ENCODE measurements at places on chromosomes 3 and 15. TPM values are rescaled to one million over a fixed set of nuclear protein-coding genes. Genes with fewer than 3 reads are reported as not detected.

GABRR3 gene
- not detected for total RNA-seq

MYO5C gene
- total RNA-seq, result 0.19 TPM

LDHAL6B gene
- not detected for total RNA-seq

CIB2 gene
- 1.9 TPM for total RNA-seq

GP5 gene
- total RNA-seq, result 0.62 TPM

HTR3E gene
- total RNA-seq, result not detected

GRM7 gene
- not detected for total RNA-seq

PROK2 gene
- not detected for total RNA-seq

REC114 gene
- not detected for total RNA-seq

DNA sequence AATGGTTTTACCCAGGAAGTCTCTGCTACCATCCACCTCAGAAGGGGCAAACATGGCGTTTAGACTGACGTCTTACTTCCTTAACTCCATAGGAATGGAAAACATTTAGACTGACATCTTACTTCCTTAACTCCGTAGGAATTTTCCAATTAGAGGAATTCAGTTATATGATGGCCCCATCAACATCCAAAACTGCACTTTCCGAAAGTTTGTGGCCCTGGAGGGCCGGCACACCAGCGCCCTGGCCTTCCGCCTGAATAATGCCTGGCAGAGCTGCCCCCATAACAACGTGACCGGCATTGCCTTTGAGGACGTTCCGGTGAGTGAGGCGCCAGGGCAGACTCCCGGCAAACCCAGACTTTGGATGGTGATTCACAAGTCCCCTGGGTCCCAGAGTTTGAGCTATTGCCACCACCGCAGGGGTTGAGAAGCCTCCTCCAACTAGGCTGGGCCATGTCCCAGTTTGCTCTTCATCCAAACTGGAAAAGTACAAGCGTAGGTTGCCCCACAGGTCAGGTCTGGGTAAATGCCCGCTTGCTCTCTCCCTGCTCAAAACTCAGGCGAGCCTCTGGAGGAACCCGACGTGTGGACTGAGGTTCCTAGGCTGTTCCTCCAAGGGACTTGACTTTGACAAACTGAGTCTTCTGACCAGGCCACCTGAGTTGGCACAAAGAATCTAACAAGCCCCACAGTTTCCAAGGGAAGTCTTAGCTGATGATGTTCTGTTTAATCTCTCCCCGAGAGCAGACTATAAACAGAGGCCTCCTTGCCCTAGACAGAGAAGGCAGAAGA, 57.7 kb downstream of the MESD start:
- DNase-seq, result no peak

- DNase-seq, result peak; percentile 6
Measured at GRCh38 chr3:112734171-112734570, 93.2 kb upstream of the CCDC80 start.

DNA sequence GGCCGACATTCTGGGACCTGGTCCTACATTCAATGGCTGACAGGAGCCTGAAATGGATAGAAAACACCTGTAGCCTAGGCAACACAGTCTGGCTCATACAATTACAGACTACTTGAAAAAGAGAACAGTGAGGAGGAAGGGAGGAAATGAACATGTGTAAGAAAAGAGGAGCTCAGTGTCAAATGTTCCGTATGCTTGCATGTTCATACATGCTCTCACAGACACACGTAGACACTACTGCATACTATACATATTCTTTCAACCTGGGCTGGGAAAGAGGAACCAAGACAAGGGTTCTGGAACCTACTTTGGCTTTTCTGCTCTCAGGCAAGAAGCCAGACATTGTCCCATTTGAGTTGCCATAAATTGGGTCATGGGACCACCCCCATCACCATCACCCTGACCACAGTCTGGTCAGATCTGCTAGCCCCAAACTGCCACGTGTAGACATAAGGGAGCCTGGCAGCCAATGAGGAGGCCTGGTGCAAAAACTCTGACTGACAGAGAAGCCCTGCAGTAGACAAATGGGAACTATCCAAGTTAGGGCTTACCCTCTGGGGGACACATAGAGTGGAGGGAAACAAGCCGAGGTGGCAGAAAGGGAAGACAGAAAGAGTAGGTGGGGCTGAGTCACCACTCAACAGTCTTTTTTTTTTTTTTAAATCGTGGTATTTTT, 310.0 kb downstream of the SHQ1 start:
- peak; percentile 37 for DNase-seq

DNA sequence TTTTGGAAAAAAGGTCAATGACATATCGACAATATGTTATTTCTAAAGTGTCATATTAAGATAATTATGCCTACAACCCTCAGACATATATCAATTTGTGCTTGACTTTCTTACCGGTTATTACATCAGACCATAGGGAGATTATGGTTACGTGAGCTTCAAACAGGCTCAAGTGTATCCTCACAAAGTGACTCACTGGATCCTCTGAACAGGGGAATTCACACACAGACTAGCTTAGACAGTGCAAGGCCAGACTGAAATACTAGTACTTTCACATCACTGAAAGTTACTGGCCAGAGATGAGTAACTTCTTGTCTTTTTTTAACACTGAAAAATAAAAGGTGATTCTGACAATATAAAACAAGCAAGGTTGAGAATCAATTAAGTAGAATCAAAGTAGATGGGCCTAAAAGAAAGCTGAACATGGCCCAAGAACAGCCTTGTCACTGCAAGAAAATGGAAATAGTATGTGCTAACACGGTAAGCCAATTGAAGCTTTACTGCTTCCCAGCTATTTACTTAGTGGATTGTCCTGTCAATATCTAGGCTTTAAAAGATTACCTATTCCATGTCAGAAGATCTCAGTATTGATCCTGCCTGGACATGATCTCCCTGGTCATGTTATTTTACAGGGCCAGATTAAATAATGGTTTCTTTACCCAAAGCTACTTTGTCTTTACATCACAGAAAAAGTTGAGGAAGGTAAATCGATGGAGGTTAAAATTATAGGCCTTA, 848.6 kb downstream of the ROBO1 start:
- DNase-seq, result no peak

GRCh38 chr3:11244121-11244677, 28.0 kb upstream of the ATG7 start:
- no peak for DNase-seq

DNA sequence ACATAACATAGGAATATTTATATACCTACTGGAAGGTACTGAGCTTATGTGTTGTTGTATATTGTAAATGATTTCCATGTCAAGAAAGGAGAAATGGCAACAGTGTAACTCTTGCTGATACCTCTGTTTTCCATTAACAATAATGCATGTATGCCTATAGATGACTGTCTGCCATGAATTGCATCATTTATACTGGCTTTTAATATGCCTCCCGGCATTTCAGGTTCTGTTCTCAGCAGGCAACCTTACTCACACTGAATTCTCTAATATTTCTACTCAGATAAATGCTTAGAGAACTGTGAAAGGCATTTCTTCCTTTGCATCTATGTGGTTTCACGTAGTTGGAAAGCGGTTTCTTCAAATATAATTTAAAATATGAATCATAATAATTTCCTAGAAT, 41.8 kb downstream of the LEKR1 start:
- no peak for DNase-seq

- DNase-seq, result no peak
Measured at GRCh38 chr3:167650459-167650858, 3.3 kb downstream of the WDR49 start.

DNA sequence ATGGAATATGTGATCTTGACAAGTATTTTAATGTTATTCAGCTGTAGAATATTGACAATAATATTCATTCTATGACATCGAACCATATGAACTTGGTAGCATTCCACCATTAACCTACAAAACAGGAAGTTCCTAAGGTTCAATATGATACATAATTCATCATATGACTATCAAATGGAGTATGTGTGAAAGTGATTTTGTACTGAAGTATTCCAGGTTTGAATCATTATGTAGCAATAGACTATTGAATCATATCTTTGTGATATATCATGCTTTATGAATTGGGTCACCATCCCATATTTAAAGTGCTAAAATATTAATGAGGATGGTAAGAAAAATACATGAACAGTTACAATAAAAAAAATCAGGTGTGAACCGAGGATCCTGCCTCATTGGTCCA, 95.1 kb downstream of the TP63 start:
- DNase-seq, result no peak

GRCh38 chr15:90259524-90259923, 5.9 kb upstream of the NGRN start:
- DNase-seq, result no peak

DNA sequence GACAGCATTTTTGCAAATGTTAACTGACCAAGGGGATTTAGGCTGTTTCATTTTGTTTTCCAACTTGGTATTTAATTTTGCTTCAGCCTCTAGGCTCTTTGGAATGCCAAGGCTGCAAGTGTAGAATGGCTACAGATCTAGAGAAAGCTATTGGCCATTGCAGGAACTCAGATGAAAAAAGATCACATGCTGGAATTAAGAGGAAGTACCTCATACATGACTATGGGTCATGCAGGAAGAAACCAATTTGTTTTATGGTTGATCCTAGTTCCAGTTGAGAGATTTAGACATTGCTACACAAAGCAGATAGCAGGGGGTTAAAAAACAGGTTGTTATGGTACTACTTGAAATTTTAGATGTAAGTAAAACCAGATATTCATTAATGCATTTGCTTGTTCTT, 12.7 kb upstream of the CLDN16 start:
- no peak for DNase-seq

DNA sequence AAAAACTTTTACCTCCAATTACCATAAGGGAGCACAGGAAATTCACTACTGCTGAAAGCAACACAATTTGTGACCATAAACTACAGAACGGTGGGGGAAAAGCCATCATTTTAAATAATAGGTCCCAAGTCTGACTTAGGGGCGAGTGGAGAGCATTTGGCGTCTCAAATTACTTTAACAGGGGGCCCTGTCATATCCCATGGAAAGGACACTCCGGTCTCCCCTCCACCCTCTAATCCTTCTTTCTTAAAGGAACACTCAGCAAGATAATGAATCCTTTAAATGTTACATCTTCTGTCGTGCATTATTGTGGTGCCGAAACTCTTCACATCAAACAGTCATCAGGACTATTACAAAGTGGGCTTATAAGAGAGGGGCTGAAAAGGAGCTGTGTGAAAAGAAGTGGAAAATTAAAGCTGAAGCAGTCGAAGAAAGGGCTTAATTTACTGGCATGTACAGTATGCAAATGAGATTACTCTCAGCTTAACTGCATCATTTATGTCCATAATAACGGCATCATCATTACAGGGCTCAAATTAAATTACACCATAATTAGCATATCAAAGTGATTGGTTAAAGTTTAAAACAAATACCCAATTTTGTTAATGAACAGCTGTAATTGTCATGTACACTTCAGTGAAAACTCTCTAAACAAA, 342.2 kb downstream of the FOXP1 start:
- no peak for DNase-seq

GRCh38 chr3:136296960-136297359, 46.8 kb downstream of the PCCB start:
- no peak for DNase-seq

- no peak for DNase-seq
Measured at GRCh38 chr3:131582438-131582837, 79.7 kb upstream of the MRPL3 start.

DNA sequence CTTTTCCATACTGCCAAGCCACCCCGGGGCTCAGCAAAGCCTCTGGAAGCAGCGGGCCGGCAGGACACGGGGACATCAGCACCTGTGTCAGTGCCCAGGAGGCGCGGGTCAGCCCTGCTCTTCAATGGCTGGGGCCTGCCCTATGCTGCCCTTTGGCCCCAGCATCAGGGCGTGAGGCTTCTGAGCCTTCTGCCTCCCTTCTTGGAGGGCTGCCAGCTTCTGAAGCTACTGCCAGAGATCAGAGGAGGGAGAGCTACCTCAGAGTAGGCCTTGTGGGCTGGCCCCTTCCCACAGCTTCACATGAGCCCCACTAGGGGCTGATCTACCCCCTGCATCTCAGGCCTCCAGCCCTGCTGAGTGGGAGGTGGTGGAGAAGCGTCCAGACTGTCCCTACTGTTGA, 13.0 kb upstream of the TMEM115 start:
- no peak for DNase-seq

DNA sequence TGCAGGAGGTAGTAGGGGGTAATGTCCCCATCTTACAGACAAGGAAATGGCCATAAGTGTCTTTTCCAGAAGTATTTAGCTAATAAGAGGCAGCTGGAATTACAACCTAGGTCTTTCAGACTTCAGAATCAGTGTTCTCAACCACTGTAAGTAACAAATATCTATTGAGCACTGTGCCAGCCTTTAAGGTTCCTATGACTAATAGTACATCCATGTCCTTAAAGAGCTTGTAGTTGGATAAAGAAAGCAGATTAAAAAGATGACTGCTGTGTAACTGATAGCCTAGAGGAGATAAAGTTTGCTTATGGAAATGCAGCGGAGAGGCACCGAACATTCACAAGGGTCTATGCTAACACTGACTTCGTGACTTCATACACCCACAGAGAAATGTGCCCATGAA, 136.0 kb downstream of the KCNMB2 start:
- DNase-seq, result no peak

- no peak for DNase-seq
Measured at GRCh38 chr3:58528629-58529028, 8.4 kb downstream of the ACOX2 start.

GRCh38 chr15:66253418-66254088, at the start of gene MEGF11:
TSS of gene MEGF11 (minus strand) at chr15:66253750. CDS start at chr15:66128403, 125,347 bp downstream.
- peak; percentile 11 for DNase-seq

- no peak for DNase-seq
Measured at GRCh38 chr3:136543385-136543784, 208.8 kb downstream of the STAG1 start.

DNA sequence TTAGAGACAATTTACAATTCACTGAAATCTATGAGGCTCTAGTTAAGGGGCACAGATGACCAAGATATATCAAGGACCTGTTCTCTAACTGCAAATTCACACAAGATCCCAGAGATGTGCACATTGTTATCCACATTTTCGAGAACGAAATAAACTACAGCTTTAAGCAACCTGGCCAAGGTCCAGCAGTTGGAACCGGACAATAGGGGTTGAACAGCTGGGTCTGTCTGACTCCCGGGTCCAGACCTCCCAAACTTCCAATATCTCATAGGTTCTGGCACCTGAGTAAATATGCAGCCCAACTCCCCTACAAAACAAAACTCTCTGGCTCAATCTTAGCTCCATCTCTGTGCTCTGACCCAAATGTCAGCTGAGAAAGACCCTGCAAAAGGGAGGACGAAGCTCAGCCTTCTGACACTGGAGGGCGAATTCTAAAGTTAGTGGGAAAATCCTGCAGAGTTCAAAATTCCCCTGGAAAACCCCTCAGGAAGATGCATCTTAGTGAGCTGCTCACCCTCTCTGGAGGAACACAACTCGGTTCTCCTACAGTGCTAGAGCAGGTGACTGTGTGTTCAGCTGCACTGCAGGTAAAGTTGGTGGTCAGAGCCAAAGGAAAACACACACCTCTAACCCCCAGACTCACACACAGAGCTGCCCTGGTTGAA, 14.2 kb upstream of the SPATA12 start:
- no peak for DNase-seq

DNA sequence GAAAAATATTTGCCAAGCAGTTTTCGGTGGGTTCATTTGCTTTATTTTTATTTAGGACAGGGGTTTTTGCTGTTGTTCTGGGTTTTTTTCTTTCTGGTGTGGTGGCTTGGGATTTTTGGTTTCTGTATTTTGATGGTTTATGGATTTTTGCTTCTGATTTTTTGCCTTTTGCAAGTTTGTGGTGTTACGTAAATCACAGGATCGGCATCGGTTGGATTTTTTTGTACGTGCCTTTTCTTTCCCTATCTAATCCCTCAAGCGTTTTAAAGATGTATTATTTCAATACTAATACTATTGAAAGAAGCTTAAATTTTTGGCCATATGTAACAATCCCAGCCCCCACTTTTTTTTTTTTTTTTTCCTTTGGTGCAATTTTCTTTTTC, 782 bp upstream of the BCL6 start:
- no peak for DNase-seq
